ENCODE measurements at places on chromosomes 3 and 15.

GRCh38 chr3:80870476-80871041, 890.9 kb downstream of the GBE1 start:
- no peak for DNase-seq

GRCh38 chr3:124303305-124303910, 311.5 kb upstream of the ROPN1 start:
- no peak for DNase-seq

DNA sequence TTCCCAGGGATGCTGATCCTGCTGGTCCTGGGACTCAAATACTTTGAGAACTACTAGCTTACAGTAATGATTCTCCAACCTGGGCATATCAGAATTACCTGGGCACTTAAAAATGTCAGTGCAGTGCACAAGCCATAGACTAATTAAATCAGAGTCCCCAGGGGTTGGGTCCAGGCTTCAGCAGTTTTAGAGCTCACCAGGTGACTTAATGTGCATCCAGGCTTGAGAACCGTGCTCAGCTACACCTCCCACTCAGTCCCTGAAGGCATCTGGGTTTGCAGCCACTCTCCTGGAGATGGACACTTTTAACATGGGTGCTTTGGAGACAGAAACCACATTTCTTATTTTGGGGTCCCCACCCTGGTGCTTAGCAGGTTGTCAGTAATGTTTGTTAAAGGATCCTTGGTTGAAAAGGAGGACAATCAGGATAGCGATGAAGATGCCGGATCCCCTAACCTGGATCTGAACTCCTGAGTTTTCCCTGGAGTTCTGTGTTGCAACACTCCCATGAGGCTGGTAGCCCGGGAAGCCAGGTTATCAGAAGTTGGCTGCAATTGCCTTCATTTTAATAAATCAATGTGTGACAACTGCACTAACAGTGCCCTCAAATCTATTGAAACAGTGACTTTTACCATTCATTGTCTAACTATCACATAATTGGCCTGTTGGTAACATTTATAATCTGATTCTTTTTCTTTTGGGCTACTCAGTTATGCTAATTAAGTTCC, 48.1 kb downstream of the BFSP2 start:
- no peak for DNase-seq

GRCh38 chr3:72187131-72187530, 402.2 kb upstream of the PROK2 start:
- peak; percentile 53 for DNase-seq

DNA sequence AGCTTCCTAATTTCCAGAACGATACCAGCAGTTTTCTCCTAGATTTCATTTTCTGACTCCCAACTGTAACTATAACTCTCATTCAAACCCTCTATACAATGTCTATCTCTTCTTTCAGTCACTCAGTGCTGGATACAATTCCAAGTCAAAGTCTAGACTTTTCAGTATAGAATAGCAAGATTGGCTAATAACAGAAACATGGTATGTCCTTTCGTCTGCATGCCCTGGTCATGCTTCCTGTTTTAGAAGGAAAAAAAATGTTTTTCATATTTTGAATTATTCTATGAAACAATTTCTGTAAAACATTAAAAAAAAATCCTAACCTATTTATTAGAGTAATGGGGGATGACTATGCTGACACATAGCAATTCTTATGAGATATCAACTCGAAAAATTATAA, 180.0 kb downstream of the KCNAB1 start:
- no peak for DNase-seq

DNA sequence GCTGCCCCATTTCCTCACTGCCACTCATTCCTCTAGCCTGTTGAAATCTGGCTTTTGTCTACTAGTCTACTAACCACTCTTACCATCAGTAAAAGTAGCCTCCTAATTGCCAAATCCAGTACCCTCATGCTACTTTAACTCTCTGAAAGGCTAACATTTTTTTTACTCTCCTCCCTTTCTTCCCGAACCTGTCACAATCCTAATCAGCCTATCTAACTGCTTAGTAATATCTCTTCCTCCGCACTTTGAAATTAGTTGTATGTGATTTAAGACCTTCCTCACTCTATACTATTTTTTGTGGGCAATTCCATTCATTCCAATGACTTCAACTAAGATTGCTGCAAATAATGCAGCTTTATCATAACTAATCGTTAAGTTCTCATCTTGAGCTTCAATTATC, 3.7 kb downstream of the SENP7 start:
- DNase-seq = no peak

DNA sequence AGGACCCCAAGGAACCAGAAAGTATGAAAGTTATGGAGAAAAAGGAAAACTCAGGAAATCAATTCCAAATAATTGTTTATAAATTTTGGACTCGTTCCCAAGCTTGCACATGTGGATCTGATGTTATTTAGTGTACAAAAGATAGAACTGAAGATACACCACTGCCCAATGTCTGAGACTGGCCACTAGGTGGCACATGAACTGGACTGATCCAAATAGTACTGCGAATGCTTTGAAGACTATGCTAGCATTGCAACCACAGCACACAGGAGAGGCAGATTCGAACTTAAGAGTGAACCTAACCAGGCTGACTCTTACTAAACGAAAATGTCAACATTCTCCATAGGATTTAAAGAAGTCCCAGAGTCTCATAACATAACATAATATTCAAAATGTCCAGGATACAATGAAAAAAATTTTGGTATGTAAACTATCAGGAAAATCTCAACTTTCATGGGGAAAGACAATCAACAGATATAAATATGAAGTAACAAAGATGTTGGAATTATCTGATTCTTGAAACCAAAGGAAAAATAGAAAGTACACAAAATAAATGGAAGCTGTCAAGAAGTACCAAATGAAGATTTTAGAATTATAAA, 596.7 kb downstream of the FGF12 start:
- no peak for DNase-seq

DNA sequence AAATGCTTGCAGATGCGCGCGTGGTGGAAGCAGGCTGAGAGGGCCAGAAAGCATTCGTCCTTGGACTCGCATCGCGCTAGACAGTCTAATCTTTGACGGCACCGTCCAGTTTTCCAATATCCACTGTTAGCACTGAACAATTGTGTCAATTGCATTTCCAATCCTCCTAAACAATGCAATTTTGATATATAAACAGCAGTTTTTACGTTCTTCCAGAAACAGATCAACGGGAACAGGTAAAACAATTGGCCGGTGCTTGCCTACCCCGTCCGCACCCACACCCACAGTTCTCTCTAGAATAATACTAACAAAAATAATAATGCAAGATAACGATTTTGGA, 17.2 kb downstream of the CPN2 start:
- no peak for DNase-seq

GRCh38 chr3:22886439-22887068, 316.6 kb upstream of the UBE2E2 start:
- no peak for DNase-seq

GRCh38 chr3:37907906-37908305, 46.2 kb downstream of the CTDSPL start:
- no peak for DNase-seq

- DNase-seq = no peak
Observed at GRCh38 chr3:29099775-29100174, 181.1 kb upstream of the RBMS3 start.

- no peak for DNase-seq
Observed at GRCh38 chr3:45915518-45916231, 27.6 kb upstream of the CXCR6 start.

- DNase-seq = no peak
Observed at GRCh38 chr3:111547631-111548030, 5.6 kb downstream of the CD96 start.

DNA sequence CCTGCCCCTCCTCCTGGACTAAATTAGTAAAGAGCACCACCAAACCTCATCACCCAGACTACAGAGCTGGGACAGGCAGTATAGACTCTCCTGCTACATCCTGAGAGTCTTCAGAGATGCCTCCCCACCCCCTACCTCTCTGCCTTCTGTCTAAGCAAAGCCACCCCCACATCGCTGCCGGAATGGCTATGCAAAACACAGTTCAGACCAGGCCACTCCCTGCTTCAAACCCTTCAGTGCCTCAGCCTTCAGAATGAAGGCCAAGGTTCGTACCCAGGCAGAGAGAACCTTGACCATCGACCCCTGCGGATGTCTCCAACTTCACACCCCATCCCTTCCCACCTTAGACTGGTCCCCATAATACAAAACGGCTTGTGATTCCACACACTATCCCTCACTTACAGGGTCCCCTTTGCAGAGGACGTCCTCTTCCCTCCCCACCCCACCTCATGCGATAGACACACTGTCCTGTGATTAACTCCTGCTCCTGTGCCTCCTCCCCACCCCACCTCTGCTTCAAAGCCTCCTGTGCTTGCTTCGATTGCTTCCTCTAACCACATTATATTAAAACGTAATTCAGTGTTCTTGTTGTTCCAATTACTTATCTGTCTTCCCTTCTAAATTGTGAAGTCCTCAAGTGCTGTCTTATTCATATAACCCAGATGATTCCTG, 175.3 kb downstream of the UACA start:
- no peak for DNase-seq

DNA sequence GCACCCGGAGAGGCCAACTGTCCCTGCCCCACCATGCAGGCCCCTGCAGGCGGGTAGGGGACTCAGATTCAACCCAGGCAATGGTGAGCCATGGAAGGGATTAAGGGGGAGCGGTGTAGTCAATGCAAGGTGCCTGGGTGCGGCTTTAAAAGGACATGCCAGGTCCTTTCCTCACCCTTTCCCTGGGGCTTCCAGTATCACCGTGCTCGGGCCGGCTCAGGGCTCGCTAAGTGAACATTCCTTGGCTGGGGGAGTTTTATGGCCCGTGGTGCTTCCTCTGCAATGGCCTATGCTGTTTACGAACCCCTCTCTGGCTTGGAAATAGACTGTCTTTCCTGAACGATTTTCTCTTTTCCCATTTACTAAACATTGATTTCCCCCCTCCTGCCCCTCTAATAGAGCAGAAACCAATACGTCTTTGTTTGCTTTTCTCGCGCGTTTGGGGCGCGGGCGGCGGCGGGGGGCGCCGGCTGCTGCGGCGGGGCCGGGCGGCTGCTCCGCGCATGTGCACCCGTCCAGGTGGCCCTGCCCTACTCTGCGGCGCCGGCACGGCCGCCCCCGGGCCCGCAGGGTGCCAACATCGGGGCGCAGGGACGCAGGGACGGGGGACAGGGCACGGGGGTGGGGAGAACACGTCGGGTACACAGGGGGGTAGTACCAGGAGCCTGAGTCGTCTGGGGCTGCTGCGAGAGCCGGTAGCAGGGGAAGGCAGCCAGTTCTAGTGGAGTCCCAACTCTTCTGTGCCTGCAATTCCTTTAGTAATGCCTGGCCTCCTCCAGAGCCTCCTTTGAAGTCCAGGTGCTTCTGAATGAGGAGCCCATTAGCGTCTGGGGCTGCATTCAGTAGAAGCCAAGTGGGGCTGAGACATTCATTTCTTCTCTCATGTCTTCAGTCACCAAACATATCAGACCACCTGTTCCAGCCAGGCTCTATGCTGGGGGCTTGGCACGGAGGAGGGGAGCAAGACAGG, 26.9 kb upstream of the CACNA2D2 start:
- no peak for DNase-seq

DNA sequence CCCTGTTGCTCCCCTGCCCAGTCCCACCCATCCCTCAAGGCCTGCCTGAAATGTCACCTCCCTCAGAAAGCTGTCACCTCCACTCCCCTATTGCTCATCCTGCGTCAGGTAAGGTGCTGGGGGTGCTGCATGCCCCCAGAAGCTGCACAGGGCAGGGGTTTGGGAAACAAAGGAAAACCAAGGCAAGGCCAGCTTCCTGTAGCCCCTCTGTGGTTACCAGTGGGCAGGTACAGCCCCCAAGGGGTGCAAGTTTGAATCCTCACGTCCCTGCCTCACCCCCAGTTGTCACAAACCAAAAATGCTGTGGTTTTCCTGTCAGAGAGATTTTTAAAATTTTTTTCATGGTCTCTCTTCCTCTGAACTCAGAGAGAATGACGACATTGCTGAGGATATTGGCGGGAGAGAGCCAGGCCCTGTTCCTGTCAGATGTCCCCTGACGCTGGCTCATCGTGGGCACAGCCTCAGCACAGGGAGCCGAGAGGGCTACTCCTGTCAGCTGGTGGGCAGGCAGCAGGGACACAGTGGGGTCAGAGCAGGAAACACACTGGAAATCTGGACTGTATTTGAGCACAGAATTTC, 27.0 kb downstream of the PSTPIP1 start:
- DNase-seq = no peak

GRCh38 chr3:122973893-122974615, 53.5 kb downstream of the SEMA5B start:
- DNase-seq = no peak

GRCh38 chr15:33671456-33671855, 296.8 kb upstream of the CHRM5 start:
- DNase-seq = no peak

- peak; percentile 61 for DNase-seq
Observed at GRCh38 chr3:25604107-25604805, 60.5 kb downstream of the TOP2B start.

GRCh38 chr3:32215185-32215584, 23.3 kb upstream of the CMTM8 start:
- DNase-seq = no peak

DNA sequence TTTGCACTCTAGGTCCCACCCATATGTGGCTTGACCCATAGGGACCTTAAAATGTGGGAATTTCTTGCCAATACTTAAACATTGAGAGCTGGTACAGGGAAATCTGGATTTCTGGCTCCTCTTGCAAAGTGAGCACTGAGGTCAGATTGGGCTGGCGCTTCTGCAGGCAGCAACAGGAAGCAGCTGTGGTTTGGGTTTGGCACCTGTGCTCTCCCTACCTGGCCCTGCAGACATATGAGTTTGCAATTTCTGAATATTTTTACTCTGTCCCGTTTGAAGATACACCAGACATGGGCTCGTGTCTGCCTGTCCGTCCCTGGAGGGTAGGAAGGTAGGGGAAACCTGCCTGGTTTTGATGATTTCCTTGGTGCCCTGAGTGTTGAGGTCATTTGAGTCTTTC, 74.8 kb upstream of the SEC13 start:
- no peak for DNase-seq

DNA sequence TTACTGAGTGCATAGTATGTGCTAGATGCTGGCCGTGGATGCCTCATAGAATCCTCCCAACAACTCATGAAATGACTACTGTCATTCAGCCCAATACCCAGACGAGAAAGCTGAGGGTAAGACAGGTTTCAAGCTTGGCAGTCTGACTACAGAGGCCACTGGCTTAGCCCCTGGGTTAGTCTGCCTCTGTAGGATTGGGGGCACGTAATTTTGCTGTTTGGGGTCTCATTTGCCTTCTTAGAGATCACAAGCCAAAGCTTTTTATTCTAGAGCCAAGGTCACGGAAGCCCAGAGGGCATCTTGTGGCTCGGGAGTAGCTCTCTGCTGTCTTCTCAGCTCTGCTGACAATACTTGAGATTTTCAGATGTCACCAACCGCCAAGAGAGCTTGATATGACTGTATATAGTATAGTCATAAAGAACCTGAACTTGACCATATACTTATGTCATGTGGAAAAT, 1.0 kb upstream of the CCR5 start:
- no peak for DNase-seq

GRCh38 chr3:113436809-113437208, 4.5 kb downstream of the CFAP44 start:
- DNase-seq = no peak

DNA sequence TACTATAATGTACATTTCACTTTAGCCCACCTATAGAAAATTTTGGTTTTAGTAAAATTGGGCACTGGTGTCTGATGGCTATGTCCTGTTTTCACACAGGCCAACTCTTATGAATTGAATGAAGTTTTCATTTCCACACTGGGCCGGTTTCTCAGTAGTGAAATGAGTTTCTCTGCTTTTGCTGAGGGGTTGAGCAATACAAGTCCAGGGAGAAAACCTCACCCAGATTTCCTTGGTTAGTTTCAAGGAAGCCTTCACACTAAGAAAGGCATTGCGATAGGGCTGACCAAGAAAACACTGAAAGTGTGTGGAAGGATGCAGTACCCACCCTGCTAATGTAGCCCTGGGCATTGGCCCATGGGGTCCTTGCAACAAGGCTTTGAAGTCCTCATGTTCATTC, 331.5 kb upstream of the CFAP20DC start:
- DNase-seq = no peak

Data from hematopoietic multipotent progenitor cell treated with erythropoietin and hydrocortisone succinate and interleukin-3 and kit ligand, for 15 days (in vitro differentiated cells).